Activated T-cell treated with anti-CD3 and anti-CD28 coated beads for 1 hour (primary cell): ENCODE measurements at places on chromosomes 7 and 10.

- DNase-seq: no peak
These were observed 122.7 kb downstream of the SFMBT2 start for GRCh38 chr10:7288060-7288690.

DNA sequence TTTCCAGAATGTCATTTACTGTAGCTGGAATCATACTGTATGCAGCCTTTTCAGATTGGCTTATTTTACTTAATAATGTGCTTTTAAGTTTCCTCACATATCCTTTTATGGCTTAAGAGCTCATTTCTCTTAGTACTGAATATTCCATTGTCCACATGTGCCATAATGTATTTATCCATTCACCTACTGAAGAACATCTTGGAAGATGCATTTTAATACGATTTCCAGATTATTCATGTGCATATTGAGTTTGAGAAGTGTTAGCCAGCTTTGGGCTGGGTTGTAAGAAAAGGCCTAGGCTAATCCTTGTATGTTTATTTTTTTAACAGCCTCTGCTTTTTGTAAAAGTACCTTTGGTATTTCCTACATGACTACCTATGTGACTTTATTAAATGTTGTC, 109.3 kb upstream of the MDFIC start:
- no peak for DNase-seq

- no peak for DNase-seq
These were observed 590.9 kb upstream of the MGMT start for GRCh38 chr10:128875956-128876736.

GRCh38 chr7:101084865-101085161, 468 bp upstream of the TRIM56 start:
- DNase-seq: no peak

DNA sequence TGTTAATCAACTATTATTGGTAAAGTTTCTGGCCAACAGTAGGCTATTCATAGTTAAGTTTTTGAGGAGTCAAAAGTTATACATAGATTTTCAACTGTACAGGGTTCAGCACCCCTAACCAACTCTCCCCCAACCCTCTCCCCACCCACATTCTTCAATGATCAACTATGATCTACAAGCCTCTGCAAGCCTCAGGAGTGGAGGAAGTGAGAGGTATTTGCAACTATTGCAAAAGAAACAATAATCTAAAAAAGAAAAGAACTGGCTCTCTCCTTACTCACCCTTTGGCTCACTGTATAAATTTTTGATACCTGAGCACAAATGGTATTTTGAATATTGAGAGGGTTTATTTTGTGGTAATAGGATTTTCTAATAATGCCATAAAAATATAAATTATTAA, 179.8 kb downstream of the IPMK start:
- DNase-seq: no peak

DNA sequence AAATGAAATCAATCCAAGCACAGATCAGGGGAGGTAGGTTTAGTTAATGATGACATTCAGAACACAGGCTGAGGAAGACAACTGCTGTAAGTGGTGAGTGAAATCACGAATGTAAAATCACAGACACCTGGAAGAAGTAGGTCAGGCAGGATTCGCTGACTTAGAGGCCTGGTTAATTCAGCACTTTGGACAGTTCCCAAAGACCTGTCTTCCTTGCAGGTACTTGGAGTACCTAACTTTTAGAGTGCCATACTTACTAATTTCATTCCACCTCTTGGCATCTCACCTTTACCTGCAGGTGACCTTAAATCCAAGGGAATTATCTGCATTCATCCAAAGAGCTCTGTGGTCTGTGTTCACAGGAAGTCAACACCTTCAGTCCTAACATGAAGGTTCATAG, 822.3 kb downstream of the PHTF2 start:
- no peak for DNase-seq

GRCh38 chr10:122974543-122975064, 5.6 kb upstream of the PSTK start:
- DNase-seq: no peak

GRCh38 chr7:107327986-107328569, 141.8 kb upstream of the GPR22 start:
- DNase-seq: no peak

DNA sequence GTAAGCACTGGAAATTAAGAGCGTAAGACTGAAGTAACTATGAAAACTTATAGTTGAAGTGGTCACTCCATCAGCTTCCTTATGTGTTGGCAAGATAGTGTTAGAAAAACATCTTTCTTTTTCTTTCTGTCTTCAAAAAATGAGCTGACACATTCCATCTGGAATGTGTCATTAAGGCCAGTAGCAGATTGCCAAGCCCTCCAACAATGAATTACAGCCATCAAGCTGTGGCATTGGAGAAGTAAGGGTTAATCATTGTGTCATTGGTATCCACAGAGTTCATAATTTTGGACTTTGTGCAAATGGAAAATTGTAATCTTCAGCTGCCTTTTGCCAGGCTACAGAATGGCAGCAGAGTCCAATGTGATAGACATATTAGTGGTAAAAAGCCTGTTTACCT, 926.3 kb downstream of the NRG3 start:
- no peak for DNase-seq

GRCh38 chr10:30576641-30577040, 52.9 kb downstream of the LYZL2 start:
- DNase-seq: no peak

DNA sequence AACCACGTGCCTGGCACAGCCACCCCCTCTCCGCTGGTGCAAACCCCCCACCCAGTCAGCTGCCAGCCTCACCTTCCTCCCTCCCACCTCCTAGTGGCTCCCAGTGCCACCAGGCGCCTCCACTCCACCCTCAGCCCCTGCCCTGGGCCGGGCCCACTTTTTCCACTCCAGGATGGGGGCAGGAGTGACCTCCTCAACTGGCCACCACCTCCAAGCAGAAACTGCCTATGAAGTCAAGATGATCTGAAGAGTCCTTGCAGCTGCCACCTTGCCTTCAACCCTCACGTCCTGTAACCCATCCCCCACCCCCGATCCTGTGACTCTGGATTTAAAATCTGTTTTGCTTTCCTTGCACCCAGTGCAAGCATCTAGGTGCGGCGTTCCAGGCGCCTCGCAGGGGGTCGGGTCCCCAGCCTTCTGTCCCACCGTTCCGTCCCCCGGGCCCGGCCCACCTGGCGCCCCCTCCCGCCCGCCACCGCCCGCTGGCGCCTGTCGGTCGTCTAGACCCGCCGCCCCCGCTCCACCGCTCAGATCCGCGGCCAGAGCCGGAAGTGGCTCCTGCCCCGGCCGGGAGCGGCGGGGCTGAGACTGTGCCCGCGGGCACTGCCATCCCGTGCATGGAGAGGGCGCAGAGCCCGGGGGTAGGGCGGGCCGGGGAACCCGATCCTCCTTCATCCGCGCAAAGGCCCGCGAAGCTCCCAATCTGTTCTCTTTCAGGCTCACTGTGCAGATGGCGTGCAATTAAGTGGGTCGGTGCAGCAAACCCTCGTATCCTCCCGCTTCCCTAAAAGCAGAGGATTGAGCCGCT, 51.2 kb upstream of the GTF2I start:
- DNase-seq: peak; percentile 20

- DNase-seq: no peak
These were observed 15.7 kb downstream of the RBM33 start for GRCh38 chr7:155660059-155660757.

DNA sequence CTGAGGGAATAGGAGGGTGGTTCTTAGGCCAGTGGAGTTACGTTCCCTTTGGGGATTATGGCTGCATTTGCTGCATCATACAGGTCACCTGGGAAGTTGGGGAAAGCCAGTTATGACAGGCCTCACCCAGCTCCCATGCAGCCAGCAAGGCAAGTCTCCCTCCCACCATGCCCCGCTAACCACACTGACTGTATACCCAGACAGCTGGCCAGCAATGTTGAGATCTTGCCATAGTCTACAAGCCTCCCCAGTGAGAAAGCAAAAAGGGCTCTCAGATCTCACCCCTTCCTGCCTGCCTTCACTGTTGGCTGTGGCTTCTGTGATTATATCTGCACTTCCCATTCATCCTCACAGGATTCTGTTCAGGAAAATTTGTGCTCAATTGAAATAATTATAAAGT, 133.3 kb upstream of the HGF start:
- DNase-seq: no peak

DNA sequence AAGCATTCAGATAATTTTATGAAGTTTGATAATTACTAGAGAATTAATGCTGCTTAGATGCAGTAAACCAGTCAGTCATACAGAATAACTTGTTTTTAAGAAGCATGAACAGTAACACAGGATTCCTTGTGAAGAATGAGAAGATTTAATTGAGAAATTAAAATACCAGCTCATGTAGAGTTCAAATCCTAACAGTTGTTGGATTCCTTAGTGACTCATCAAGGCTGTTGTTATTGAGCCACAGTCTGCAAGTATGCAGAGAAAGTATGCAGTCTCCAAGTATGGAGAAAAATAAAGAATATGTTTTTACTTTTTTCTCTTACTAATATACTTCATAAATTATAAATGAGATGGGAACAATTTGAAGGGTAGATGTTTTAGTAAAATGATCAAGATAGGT, 30.2 kb upstream of the CYP26C1 start:
- no peak for DNase-seq

DNA sequence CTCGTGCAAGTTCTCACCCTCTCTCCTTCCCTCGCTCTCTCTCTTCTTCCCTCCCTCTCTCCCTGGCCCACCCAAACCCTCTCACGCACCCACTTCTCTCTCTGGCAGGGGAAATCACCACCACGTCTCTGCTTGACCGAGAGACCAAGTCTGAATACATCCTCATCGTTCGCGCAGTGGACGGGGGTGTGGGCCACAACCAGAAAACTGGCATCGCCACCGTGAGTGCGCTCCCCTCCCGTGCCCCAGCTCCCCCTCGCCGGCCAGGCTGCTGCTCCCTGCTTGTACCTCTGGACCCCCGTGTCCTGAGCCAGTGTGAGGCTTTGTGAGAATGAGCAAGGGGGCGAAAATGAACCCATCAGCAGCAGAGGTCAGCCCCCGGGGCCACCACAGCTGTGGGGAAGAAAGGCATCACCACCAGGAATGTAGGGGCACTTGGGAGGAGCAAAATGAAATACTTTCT, 25.5 kb downstream of the C10orf105 start:
- DNase-seq: no peak

GRCh38 chr7:151167197-151167961, at the start of gene GBX1:
Gene GBX1, minus strand, starts transcription at chr7:151167694. Its CDS starts 146 bp downstream, at chr7:151167548.
- no peak for DNase-seq

GRCh38 chr7:19972876-19973275, 199.5 kb upstream of the TMEM196 start:
- DNase-seq: no peak

GRCh38 chr10:73772281-73773151, 9.3 kb upstream of the CHCHD1 start:
- DNase-seq: peak; percentile 63

- no peak for DNase-seq
These were observed 15.2 kb upstream of the TSPAN15 start for GRCh38 chr10:69435966-69436520.

DNA sequence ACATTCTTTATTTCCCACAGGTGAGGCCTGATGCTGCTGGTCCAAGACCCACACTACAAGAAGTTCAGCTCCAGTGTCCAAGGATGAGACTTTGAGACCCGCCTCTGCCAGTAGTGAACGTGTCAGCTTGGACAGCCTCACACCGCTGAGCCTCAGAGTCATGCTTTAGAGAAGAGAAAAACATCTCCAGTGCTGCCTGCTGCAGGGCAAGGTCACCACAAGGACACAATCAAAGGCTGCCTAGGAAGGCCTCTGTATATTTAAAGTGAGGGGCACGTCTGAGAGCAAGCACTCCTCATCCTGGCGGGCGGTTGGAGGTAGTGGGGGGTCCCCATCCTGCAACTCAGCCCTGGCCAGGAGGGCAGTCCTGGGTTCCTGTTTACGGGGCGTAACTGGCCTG, 19.3 kb downstream of the FGFR2 start:
- no peak for DNase-seq

- DNase-seq: no peak
These were observed 97.0 kb downstream of the LHPP start for GRCh38 chr10:124558339-124559321.

DNA sequence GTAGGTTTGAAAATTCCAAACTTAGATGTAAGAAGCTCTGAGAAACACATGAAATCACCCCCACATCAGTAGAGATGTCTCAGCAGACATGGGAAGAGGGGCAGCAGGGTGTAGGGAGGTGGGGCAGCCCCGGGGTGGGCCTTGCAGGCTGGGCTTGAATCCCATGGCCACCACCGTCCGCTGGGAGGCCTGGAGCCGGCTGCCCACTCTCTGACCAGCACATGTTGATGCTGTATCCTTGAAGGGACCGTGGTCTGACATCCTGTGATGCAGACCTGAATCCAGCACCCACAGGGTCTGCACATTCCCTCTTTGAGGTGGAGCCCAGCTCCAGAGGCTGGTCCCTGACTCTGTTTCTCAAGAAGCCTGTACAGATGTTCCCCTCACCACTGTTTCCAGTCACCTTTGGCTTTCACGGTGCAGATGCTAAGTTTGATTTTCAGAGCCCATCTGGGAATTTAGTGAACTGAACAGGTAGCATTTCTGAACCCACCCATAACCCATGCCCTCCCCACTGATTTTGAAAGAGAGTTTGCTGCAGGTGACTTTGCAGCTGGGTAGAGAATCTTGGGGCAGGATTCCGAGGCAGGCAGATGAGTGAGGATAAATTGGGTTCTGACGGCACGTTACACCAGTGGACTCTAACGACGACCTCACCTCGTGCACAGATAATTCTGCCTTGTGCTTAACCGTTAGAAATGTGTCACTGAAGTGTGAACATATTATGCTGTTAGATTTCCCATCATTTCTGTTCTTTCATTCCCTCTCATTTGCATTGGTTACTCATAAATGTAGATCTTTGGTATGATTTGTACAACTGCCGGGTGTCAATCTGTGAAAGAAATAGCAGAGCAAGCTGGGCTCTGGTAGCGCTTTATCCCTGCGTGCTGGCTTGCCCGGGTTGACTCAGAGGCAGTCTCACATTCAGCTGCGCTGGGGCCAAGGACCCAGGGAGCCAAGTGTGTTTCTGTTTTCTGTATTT, 45.7 kb downstream of the IKZF1 start:
- peak; percentile 55 for DNase-seq

DNA sequence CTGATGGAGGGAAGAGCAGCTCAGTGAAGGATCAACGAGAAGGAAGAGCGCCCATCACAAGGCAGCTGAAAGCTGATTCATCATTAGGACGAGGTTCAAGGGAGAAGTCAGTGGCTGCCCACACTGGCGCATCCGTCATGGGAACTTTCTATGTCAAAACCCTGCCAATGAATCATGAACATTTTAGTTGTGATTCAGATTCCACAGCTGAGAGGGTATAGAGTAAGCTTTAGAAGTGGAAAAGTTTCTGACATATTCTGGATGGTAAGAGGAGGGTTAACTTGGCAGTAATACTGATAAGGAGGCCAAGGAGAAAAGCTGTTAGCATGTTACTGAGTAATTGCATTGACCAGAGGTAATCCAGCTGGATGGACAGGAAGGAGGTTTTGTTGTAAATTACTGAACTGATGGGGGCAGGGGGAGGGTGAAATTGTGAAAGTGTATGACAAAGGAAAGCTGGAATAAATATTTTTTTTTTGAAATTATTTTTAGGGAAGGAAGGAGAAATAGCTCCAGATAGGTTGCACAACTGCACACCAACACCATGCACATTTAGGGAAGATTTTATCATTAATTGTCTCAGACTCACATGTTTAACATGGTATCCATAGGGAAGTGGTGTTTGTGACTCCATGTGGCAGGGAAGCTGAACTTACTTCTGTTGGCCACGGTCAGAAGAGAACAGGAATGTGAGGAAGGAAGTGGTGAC, 78.3 kb upstream of the NRP1 start:
- no peak for DNase-seq

GRCh38 chr7:126608339-126608776, 644.4 kb downstream of the GRM8 start:
- no peak for DNase-seq
